NCI-H345 (cell line): ENCODE measurements at places on chromosomes 13 and 19.

GRCh38 chr13:45374917-45375316 is 33.9 kb upstream of the TPT1 start:
- no peak for DNase-seq

DNA sequence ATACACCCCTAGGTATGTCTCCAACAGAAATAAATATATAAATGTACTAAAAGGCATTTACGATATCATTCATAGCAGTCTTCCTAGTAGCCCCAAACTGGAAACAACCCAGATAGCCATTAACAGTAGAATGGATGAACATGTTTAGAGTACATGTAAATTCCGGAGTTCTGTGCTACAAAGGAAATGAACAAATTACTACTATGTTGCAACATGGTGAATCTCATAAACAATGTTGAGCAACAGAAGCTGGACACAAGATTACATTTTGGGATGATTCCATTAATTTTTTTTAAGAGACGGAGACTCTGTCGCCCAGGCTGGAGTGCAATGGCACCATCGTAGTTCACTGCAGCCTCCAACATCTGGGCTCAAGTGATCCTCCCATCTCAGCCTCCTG is 5.9 kb upstream of the SLC7A10 start:
- no peak for DNase-seq

GRCh38 chr13:78136966-78137365 is 218.3 kb upstream of the EDNRB start:
- DNase-seq = no peak

DNA sequence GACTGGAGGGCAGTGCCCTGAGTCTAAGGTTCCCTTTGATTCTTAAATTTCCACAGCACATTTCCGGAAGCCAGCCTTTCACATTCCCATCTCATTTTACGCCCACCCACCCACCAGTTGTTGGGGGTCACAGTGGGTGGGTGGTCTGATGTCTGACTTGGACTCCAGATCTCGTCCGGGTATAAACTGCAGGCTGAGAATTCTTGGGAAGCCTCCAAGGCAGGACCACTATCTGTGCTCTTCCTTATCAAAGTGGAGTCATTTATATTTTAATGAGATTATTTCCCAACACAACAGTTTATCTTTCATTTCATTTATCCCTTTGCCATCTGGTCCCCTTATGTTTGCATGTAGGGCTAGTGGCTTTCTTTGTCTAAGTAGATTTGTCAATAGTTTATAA is 3.6 kb upstream of the FAM124A start:
- DNase-seq = no peak

DNA sequence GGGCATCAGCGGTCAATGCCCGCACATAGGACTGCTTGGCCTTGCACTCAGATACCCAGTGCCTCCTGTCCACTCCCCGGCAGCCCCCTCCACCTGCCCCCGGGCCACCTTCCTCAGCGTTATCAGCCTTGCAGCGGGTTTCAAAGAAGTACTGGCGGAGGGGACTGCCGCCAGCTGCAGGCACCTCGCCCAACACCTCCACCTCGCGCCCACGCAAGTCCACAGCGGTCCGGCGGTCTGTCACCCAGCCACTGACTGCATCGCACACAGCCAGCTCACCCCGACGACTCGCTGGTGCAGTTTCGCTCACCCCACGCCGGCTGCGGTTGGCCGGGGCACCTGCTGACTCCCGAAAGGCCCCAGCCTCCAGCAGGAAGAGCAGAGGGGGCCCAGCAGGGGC is 3.2 kb downstream of the NTF4 start:
- DNase-seq = no peak

DNA sequence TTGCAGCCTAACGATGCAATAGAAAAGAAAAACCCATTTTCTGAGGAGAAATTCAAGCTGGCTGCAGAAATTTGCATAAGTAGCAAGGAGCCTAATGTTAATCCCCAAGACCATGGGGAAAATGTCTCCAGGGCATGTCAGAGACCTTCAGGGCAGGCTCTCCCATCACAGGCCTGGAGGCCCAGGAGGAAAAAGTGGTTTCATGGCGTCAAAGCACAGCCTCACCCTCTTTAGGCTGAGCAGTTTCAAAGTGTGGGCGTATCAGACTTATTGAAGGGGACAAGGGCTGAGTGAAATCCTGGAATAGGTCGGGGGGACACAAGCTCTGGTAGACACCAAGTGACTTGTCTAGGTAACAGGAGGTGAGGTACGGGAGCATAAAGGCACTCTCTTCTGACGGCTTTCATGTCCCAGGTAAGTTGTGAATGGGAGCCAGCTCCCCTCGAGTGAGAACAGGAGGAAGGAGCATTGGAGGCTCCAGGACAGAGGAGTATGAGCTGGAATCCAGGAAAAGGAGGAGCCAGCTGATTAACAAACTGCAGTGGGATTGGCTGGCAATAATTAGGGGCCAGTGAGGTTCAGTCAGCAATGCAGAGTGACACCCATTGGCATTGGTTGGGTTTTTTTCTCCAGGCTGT is 35.8 kb downstream of the MRPL57 start:
- no peak for DNase-seq

- no peak for DNase-seq
Measured at GRCh38 chr13:91643394-91643793, 245.0 kb downstream of the GPC5 start.

- DNase-seq = no peak
Measured at GRCh38 chr13:42061943-42062342, 13.5 kb downstream of the DGKH start.
